ENCODE measurements at places on chromosomes 5 and 9. TPM values are rescaled to one million over a fixed set of nuclear protein-coding genes. Genes with fewer than 3 reads are reported as not detected.

GRCh38 chr5:57824047-57824446, 341.4 kb upstream of the ACTBL2 start:
- DNase-seq = no peak

- no peak for DNase-seq
These were observed 480.9 kb upstream of the CD180 start for GRCh38 chr5:67677422-67677970.

- no peak for DNase-seq
These were observed 244.4 kb downstream of the RFX3 start for GRCh38 chr9:3281399-3281798.

Gene ARHGEF37
- total RNA-seq = 51.0 TPM

DNA sequence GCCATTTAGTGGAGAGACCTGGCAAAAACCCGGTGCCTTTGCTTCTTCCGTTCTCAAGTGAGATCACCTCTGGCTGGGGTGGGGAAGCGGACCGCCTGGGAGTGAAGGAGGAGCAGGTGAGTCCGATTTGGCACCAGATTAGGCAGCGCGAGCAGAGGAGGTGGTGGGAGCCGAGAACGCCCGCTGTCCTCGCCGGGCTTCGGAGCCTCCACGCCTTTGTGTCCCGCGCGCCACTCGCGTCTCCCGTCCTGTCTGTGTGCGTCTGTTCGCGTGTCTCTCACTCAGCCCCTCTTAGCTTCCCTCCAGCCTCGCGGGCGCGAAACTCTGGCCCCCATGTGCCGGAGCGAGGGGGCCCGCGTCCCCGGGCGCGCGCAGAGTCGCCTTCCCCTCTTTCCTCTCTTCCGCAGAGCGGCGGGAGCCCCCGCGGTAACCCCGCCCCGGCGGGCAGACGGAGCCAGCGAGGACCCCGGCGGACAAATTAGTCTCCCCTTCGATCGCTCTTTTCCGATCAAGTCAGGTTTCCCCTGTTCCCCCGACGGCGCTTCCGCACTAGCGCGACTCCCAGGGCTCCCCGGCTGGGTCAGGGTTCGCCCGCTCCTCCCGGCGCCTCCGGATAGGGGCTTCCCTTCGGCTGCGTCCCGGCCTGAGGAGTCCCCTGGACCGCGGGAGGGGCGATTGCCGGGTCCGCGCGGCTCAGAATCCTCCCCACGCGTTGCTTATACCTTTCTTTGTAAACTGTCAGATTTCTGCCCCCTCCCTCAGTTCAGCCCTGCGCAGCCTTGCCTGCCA, 7.1 kb downstream of the POU4F3 start:
- DNase-seq = no peak

- DNase-seq = no peak
These were observed 43.4 kb upstream of the BICD2 start for GRCh38 chr9:92807757-92808725.
